M059J (cell line): ENCODE measurements at places on chromosomes 5 and 9.

DNA sequence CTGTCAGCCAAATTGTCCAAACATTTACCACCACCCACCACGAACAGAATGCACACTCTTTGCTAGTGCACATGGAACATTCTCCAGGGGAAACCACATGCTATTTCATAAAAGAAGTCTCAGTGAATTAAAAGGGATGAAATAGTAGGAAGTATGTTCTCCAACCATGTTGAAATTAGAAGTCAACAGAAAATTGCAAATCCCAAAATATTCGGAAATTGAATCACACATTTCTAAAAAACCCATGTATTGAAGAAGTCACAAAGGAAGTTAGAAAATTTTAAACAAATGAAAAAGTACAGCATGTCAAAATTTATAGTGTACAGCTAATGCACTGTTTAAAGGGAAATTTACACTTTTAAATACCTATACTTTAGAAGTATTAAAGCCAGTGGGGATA lies 50.8 kb downstream of the TGFBR1 start:
- no peak for DNase-seq

DNA sequence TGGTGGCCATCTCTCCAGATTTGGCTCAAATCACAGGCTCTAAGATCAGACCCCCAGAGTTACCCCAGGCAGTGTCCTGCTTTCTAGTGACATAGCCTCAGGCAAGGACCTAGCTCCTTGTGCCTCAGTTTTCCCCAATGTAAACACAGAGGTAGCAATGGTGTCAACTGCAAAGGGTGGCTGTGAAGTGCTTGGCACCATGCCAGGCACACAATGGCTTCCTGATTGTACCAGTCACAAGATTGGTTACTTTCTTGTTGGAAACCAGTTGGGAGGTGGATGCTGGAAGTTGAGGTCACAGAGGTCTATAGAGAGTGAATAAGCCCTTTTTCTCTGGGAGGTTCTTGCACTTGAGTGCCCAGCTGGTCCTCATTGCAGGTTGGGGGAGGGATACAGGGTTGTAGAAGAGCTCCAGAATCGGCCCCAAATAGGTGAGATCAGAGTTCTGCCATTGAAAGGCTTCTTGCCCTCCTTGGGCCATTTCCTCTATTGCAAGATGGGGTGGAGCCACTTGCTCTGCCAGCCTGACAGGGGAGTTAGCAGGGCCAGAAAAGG lies 2.3 kb downstream of the STKLD1 start:
- no peak for DNase-seq

DNA sequence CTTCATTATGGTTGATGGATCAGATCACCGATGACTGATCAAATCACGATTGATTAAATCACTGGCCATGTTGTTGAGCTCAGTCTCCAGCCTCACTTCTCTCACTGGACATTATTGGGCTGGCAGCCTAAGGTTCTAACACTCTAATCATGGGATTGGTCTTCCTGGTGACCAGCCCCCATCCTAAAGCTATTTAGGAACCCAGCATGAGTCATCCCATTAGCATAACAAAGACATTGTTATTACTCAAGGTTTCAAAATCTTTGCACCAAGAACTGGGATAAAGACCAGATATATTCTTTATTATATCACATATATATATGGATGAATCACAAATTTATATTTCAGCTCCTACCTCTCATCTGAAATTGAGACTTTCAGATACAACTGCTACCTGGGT lies 272.1 kb upstream of the IL12B start:
- DNase-seq, result no peak

GRCh38 chr5:141330299-141331080 lies at the start of gene PCDHGA1:
Gene PCDHGA1 (plus strand): TSS chr5:141330514.
- no peak for DNase-seq

GRCh38 chr5:59098743-59099142 lies 515.9 kb downstream of the RAB3C start:
- no peak for DNase-seq

GRCh38 chr5:15635289-15635616 lies 135.3 kb downstream of the FBXL7 start:
- no peak for DNase-seq

- no peak for DNase-seq
These were observed 239.9 kb upstream of the TRPM3 start for GRCh38 chr9:71361357-71361756.
